ENCODE measurements at places on chromosomes 2 and 18.

- DNase-seq: no peak
These were observed 187.6 kb upstream of the NRP2 start for GRCh38 chr2:205494537-205495235.

GRCh38 chr2:25161055-25161781, 7.2 kb downstream of the POMC start:
- DNase-seq: peak; percentile 11

DNA sequence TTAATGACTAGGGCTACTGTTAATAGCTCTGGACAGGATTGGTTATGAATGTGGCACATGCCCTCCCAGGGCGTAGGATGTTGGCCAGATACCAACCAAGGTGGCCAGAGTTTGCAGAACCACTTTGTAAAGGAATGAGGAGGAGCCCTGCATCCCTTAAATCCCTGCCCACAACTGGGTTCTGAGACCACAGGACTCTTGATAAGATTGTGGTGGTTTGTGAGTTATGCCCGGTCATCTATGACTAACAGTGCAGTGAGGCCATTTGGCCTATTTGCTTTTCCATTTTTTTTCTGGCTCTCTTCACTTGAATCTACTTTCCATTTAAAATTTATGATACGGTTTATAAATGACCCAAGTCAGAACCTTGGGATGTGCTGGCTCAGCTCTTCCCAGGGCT, 294.5 kb downstream of the PRKCE start:
- DNase-seq: no peak

DNA sequence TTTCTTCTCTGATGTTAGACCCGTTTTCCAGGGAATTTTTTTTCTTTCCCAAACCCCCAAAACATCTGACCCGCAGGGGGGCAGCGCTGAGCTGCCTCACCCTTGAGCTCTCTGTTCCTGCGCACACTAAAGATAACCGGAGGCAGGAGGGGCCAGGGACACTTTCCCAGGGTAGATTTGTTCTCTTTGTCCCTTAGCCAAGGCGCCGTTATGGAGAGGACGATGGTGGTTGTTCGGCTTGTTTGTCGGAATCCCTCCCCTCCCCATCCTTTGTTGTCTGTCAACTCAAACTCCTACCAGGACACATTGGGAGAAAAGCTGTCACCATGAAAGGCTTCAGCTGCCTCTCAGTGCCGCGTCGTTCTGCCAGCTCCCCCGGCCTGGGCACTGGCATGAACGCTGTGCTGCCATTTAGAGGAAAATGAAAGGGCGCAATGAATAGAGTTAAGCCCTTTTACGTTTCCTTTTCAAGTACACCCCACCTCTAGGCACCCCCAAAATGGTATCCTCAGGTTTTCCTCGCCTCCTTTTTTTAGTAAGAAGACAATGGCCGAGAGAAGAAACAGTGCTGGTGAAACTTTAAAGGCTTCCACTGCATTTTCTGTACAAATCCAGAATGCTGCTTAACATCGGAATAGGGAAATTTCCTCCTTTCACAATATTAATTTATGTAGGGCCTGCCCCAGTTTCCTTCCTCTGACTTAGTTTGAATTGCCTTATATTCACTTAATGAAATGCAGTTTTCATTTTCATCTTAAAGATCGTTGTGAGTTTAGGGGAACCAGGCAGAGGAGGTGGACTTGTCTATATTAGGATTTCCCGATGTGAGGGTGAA, 62.1 kb downstream of the RND3 start:
- DNase-seq: no peak

GRCh38 chr2:37376421-37377186, 32.2 kb downstream of the QPCT start:
- DNase-seq: no peak

- DNase-seq: no peak
These were observed 6.0 kb downstream of the MEIS1 start for GRCh38 chr2:66440708-66441497.

- DNase-seq: peak; percentile 39
These were observed 209.0 kb downstream of the PRKCE start for GRCh38 chr2:45860136-45861121.

All from inflammatory macrophage (primary cell).